IMR-90 (cell line): ENCODE measurements at places on chromosomes 16 and 17. TPM values are rescaled to one million over a fixed set of nuclear protein-coding genes. Genes with fewer than 3 reads are reported as not detected.

CDH3 gene
- polyA plus RNA-seq, result not detected in 2 replicates

KRT31 gene
- 0.05 TPM in 1 of 2 replicates, not detected in the other for polyA plus RNA-seq

DNA sequence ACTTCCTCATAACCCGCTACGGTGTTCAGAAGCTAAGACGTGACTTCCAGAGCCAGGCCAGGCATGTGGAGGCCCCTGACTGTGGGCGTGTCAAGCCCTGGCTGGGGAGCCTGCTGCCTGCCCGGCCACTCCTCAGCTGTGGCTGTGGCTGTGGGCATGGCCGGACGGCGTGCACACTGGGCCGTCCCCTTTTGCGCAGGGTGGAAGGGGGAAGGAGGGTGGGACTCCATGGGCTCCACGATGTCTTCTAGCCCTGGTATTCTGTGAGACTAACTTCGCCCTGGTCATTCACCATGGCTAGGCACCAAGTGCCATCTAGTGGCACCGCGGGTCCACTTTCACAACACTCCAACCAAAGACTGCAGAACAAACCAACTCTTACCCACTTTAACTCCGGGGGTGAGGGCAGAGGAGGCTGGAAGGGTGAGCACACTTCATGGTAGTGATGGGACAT is 67.9 kb downstream of the N4BP1 start:
- H3K4me1 ChIP-seq, result peaks cover 5% of the 10 kb centered on the region; the same call in 1 of the 2 replicates
- peak; percentile 54 for DNase-seq
- H3K36me3 ChIP-seq, result peaks cover 35% of the 10 kb centered on the region
- no peaks in the 10 kb centered on the region for H3K27me3 ChIP-seq
- no peak overlapping the region for H3K4me3 ChIP-seq

GRCh38 chr16:15653227-15653626 is 3.2 kb downstream of the NDE1 start:
- peaks cover 6% of the 10 kb centered on the region for H3K4me1 ChIP-seq
- H3K27me3 ChIP-seq, result no peaks in the 10 kb centered on the region
- no peaks in the 10 kb centered on the region for H3K36me3 ChIP-seq
- DNase-seq, result peak; percentile 97

KRT40 gene
- not detected in 2 replicates for polyA plus RNA-seq

- no peak for DNase-seq
- no peak overlapping the region for H3K27ac ChIP-seq
- no peaks in the 10 kb centered on the region for H3K36me3 ChIP-seq
- H3K4me1 ChIP-seq, result no peaks in the 10 kb centered on the region
- H3K27me3 ChIP-seq, result peaks cover 38% of the 10 kb centered on the region
- H3K4me3 ChIP-seq, result no peak overlapping the region
Observed at GRCh38 chr17:57739402-57740234, 5.5 kb downstream of the CCDC182 start.

GRCh38 chr17:72710834-72711233 is 381.7 kb downstream of the SLC39A11 start:
- H3K36me3 ChIP-seq, result no peaks in the 10 kb centered on the region; the same call in 1 of the 2 replicates
- H3K27me3 ChIP-seq, result no peaks in the 10 kb centered on the region
- no peak overlapping the region for H3K27ac ChIP-seq
- DNase-seq, result no peak

DNA sequence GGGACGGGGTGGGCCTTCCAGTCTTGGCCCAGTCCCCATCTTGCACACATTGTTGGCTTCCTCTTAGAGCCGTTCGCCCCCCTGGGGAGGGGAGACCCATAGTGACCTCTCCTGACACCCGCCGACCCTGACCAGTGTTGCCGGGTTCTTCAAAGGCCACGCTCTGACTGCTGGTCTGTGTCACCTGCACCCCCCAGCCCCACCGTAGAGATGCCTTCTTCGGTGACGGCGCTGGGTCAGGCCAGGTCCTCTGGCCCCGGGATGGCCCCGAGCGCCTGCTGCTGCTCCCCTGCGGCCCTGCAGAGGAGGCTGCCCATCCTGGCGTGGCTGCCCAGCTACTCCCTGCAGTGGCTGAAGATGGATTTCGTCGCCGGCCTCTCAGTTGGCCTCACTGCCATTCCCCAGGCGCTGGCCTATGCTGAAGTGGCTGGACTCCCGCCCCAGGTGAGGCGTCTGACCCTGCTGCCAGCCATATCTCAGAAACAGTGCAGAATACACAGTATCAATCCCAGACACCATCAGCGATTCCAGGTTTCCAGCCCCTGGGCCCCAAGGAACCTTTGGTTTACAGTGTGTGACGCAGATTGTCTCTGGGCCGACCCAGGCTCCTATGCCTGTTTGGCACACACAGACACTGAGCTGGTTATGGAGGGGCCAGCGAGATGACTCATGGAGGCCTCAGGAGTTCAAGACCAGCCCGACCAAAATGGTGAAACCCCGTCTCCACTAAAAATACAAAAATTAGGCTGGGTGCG is 1.3 kb downstream of the SLC26A11 start:
- H3K27ac ChIP-seq, result no peak overlapping the region
- DNase-seq, result no peak
- peak overlapping the region; percentile 67 for H3K4me3 ChIP-seq

DNA sequence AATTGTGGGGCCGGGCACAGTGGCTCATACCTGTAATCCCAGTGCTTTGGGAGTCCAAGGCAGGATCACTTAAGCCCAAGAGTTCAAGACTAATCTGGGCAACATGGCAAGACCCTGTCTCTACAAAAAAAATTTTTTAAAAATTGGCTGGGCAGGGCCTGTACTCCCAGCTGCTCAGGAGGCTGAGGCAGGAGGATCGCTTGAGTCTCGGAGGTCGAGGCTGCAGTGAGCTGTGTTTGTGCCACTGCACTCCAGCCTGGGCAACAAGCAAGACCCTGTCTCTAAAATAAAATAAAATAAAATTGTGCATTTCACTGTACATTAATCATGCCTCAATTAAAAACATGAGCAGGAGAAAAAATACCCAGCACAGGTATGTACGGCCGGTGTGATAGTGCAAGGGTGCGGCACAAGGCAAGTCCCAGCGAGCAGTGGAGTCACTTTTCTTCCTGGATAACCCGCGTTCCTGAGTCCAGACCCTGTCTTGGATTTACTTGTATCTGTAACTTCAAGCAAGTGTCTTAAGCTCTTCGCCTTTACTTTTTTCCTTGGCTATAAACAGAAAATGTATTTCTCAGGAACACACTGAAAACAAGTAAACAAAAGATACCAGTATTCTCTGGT is 11.4 kb downstream of the ZDHHC7 start:
- peak overlapping the region; percentile 78 for H3K27ac ChIP-seq
- peaks cover 14% of the 10 kb centered on the region for H3K36me3 ChIP-seq
- no peak overlapping the region for H3K4me3 ChIP-seq
- H3K27me3 ChIP-seq, result no peaks in the 10 kb centered on the region
- no peak for DNase-seq

DNA sequence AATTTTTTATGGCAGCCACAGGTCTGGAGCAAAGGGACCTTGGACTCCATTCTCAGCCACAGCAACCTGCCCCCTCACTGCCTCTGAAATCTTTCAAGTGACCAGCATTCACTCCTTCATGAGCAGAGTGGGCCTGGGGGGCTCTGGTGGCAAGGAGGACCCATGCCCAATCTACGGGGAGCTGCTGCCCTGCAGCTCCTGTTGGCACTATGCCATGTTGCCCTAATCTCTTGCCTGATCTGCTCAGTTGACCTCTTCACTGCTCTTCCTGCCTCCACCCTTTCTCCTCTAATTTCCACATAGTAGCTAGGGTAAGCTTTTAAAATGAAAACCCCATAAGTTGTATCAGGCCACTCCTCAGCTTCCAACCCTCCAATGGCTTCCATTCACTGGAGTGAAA is 2.9 kb upstream of the PRKCB start:
- peaks cover 17% of the 10 kb centered on the region for H3K27me3 ChIP-seq
- H3K4me3 ChIP-seq, result no peak overlapping the region
- DNase-seq, result no peak

FNDC8 gene
- polyA plus RNA-seq, result not detected in 2 replicates

KRTAP9-8 gene
- polyA plus RNA-seq, result not detected in 2 replicates

DNA sequence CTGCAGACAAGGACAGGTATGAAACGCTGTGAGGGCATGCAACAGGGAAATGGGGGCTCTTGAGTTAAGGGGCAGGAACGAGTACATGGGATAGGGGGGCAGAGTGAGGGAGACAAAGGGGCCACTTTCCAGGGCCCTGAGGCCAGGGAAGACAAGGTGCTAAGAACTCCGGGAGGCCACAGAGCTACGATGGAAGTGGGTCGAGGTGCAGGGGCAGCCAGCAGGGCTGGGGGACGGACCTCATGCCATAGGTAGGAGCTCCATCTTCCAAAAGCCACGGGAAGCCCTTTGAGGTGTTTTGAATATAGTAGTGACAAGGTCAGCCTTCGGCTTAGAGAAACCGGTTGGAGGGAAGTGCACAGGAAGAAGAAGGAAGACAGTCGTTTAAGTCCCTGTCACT is 35.6 kb downstream of the RBFOX3 start:
- no peaks in the 10 kb centered on the region for H3K36me3 ChIP-seq
- no peaks in the 10 kb centered on the region for H3K27me3 ChIP-seq
- H3K4me3 ChIP-seq, result no peak overlapping the region
- no peak for DNase-seq
- no peaks in the 10 kb centered on the region for H3K4me1 ChIP-seq
- no peak overlapping the region for H3K27ac ChIP-seq

TUBG1 gene
- polyA plus RNA-seq, result 93.8 and 94.5 TPM in 2 replicates

DNA sequence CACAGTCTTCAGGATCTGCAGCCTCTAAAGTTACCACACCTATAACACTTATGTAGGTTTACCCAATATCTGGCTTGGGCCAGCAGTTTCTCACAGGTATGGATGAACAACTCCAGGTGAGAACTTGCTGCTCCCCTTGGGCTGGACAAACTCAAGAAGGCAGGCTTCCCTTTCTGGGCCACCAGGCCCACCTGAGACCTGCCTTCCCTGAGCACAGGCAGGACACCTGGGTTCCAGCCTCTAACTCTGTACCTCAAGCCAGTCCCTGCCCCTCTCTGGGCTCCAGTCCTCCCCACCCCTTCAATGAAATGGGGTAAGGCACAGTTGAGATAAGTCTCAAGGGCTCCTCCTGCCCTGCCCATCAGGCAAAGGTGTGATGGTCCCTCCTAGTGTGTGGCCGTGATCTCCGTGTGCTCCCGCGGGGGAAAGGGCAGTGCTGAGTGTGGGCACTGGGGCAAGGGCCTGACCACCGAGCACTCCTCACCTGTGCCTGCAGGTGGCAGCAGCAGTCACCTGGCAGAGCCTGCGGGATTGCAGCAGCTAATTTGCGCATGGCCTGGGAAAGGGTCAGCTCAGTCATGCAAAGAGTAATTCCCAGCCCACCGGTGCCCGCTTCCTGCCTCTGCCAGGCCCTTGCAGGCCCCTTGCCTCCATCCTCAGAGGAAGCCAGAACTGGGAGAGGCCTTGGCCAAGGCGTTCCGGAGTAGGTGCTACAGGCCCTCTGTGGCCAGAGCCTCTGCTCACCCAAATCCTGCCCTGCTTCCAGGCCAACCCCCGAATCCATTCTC is 28.2 kb upstream of the ADGRG1 start:
- H3K4me1 ChIP-seq, result no peaks in the 10 kb centered on the region
- no peak overlapping the region for H3K27ac ChIP-seq
- peaks cover 28% of the 10 kb centered on the region for H3K27me3 ChIP-seq
- H3K4me3 ChIP-seq, result no peak overlapping the region
- peak; percentile 32 for DNase-seq
- no peaks in the 10 kb centered on the region for H3K36me3 ChIP-seq

GRCh38 chr17:47687748-47688147 is 6.2 kb upstream of the TBKBP1 start:
- no peak overlapping the region for H3K4me3 ChIP-seq
- peaks cover 20% of the 10 kb centered on the region for H3K4me1 ChIP-seq
- H3K27ac ChIP-seq, result no peak overlapping the region
- H3K27me3 ChIP-seq, result no peaks in the 10 kb centered on the region; the same call in 1 of the 2 replicates
